Hindlimb muscle (tissue), 1 donor: ENCODE measurements at places on chromosomes 2 and 18. TPM values are rescaled to one million over a fixed set of nuclear protein-coding genes. Genes with fewer than 3 reads are reported as not detected.

DNA sequence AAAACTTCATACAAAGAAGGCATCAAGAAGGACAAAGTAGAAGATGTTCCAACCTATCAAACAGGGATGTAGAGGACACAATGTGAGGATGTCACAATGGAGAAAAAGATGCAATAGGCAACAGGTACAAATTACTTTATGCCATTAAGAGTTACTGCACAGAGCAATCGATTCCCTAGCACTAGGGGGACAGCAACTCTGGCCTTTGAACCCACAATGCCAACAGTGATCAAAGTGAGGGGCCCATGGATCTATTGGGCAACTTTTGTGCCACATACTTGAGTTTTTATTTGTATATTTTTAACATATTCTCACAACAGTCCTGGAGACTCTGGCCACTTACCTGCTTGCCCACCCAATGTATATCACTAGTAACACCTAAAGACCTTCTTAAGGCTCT is 220.2 kb downstream of the HNMT start:
- no peak for DNase-seq

DNA sequence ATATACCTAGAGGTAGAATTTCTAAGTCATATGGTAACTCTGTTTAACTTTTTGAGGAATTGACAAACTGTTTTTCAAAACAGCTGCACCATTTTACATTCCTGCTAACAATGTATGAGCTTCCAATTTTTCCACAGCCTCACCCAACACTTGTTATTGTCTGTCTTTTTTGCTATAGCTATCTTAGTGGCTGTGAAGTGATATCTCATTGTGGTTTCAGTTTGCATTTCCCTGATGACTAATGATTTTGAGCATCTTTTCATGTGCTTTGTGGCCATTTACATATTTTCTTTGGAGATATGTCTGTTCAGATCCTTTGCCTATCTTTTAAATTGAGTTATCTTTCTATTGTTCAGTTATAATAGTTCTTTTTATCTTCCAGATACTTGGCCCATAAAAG is 273.8 kb downstream of the AGPS start:
- DNase-seq, result no peak

The SERPINB12 gene
- 1.3 TPM for polyA plus RNA-seq

The SLC4A5 gene
- polyA plus RNA-seq, result 2.9 TPM

The CRYBA2 gene
- polyA plus RNA-seq, result not detected

The MAIP1 gene
- 20.1 TPM for polyA plus RNA-seq

- DNase-seq, result no peak
Measured at GRCh38 chr2:65043001-65043400, 13.2 kb upstream of the CEP68 start.

- no peak for DNase-seq
Measured at GRCh38 chr2:55965276-55965675, 41.7 kb upstream of the EFEMP1 start.

The KLHL29 gene
- 7.6 TPM for polyA plus RNA-seq

DNA sequence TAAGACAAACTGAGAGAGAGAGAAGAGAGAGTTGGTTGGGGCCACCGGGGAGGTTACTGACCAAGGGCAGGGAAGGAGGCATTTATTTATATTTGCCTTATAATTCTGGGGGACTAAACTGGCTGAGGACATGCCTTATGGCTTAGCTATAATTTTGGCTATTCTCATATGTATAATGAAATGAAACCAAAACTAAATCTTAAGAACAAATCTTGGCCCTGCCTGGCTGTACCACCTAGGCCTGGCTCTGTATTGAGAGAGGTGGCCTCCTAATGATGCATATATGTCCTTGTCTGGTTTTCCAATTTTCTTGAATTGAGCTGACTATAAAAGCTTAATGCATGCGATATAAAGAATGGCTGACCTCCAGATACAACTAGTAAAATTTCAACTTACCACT is 3.5 kb upstream of the PPP1CB start:
- DNase-seq, result no peak

The EFHD1 gene
- polyA plus RNA-seq, result 26.3 TPM

DNA sequence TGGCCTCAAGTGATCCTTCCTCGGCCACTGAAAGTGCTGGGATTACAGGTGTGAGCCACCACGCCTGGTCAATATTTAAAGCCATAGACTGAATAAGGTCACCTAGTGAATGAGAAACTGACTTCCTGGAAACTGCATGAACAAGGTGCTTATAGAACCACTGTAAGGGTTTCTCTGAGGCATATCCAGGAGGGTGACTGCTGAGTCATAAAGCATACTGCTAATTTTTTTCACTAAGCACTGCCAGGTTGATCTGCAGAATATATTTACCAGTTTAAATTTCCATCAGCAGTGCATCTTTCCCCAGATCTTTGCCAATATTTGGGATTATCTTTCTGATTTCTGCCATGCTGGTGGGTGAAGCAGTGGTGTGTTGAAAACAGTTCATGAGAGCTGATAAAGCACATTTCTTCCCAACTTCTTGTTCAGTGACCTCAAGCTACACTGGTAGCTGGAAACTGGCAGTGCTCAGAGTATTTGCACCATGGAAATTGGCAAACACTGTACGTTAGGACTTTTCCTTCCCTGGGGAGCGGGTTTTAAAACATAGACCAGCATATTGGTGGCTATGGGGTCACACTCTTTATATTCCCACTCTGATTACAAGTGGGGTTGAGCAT is 4.2 kb upstream of the CLIP4 start:
- no peak for DNase-seq

The MATN3 gene
- polyA plus RNA-seq, result 1.1 TPM

The MBD5 gene
- 21.2 TPM for polyA plus RNA-seq

DNA sequence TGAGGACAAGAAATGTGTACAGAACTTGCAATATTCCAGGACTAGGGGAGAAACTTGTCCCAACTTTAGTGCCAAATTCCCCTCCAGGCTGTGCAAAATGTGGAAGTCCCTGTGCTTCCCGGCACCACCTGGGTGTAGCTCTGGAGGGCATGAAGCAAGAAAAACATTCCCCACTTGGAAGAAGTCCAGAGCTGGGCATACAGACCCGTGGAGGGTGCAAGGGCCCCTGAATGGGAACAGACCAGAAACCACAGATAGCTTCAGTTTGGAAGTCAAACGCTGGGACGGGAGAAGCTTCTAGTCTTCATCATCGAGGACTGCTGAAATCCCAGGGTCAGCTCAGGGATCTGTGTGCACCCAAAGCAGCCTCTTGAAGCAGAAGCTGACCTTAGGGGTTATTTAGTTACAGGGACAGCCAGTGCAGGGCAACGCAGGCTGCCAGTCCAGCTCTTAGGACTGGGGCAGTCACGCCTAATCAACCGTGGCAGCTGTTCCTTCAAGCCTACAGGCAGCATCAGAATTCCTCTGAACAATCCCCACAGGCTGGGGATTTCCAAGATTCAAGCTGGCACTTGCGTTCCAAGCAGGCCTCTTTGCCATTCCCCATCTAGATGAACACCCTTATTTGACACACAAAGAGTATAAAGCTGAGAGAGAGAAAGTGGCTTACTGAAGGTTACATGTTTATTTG is 269.4 kb downstream of the LOXHD1 start:
- no peak for DNase-seq

DNA sequence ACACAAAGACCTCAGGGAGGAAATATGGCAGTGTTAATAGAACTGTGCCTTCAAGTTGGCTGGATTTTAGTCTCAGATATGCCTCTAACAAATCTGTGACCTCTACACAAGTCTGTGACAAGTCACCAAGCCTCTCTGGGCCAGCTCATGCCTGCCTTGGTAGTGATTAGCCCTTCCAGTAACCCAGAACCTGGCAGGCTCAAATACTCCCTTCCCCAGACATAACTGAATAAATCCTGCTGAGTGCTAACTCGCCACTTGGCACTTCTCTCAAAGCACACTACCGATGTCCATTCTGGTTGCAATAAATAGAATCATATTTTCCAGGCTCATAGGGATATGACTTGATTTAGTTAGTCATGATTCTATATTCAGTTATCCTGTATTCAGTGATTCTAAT is 15.3 kb upstream of the THSD7B start:
- no peak for DNase-seq

GRCh38 chr2:150689590-150689989 is 202.1 kb upstream of the RND3 start:
- no peak for DNase-seq

DNA sequence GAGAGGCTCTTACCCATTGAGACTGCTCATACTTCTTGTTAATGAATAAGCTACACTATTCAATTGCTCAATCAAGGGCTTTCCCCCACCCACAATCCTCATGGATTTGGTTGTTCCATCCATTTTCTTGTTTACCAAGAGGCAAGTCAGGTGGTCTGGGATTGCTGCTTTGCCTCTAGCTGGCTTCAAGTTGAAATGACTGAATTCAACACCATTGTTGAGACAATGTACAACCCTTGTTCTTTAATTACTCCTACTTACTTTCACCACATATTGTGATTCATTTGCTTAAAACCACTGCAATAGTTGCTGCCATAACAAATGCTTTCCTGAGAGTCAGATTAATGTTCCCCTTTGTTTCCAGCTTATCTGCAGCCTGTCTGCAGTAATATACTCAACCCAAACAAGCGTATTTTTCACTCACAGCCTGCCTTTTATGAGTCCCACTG is 532.2 kb downstream of the RIT2 start:
- DNase-seq, result no peak

DNA sequence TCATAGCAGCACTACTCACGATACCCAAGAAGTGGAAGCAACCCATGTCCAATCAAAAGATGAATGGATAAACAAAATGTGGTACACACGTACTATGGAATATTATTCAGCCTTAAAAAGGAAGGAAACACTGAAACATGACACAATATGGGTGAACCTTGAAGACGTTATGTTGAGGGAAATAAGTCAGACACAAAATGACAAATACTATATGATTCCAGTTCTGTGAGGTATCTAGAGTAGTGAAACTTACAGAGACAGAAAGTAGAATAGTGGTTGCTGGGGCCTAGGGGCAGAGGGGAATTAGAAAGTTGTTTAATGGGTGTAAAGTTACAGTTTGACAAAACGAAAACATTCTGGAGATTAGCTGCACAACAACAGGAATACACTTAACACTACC is 24.7 kb downstream of the TLK1 start:
- no peak for DNase-seq

DNA sequence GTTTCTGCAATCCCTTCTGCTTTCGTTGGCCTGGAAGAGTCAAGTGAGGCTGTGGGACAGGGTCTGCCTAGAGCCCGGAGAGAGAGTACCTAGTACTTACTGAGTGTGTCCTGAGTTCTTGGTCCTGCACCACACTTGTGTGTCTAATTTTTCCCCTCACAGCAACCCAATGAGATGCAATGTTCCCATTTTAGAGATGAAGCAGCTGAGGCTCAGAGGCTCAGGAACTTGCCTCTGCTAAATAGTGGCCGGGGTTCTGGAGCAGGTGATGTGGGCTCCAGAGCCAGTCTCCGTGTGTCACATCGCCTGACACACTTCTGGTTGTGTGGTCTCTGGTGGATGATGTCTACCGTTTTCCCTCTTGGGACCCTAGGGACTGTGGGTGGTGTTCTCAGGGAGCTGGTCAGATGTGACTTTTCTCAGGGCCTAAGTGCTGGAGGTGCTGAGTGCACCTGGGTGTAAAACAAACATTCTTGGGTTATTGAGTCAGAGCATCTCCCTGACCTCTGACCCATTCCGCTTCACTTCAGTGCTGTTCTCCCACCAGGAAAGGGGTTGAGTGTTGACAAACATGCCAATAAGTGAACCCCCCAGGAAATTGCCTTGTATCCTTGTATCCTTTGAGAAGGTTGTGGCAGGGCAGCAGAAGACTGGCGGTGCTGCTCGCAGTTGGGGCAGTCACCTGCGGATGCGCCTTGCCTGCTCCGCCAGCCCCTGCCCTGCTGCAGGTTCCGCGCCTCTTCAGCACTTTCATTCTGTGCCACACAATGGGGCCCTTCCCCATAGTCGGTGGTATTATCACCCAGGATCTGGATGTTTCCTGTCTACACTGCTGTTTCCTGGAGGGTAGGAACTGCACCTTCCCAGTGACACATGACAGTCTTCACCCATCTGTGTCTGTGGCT is 32.1 kb downstream of the HK2 start:
- no peak for DNase-seq

The GPR39 gene
- polyA plus RNA-seq, result 0.13 TPM

GRCh38 chr18:10669441-10670100 is 143.7 kb downstream of the NAPG start:
- no peak for DNase-seq

The COL4A3 gene
- 0.03 TPM for polyA plus RNA-seq

The GREB1 gene
- 13.8 TPM for polyA plus RNA-seq

The NYAP2 gene
- polyA plus RNA-seq, result 0.59 TPM

The SGO2 gene
- 5.9 TPM for polyA plus RNA-seq

- no peak for DNase-seq
Measured at GRCh38 chr2:9674891-9675414, 44.2 kb upstream of the YWHAQ start.

DNA sequence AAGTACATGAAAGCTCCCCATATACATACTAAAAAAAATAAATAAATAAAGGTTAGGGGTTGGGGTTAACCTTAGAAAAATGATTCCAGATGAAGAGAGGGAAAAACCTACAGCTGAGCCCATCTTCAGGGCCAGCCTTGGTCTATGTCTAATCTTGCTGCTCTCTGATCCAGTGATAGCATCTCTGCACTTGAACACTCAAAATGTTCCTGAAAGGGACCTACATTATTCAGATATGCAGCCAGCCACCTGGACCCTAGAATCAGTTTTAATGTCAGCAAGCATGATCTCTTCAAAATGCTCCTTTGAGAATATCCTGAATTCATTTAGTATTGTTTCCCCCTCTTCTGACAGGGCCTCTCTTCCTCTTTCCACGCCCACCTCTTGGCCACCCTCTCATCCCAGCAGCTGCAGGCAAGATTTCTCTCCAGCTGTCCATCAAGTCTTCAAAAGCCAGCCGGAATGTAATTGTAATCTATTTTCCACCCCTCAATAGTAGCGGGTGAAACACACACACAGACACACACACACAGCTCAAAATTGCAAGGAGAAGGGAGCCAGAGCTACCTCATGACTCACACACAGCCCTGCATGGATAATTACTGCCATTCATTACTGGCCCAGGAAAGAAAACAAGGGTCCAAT is 135.5 kb downstream of the MYO3B start:
- DNase-seq, result no peak

DNA sequence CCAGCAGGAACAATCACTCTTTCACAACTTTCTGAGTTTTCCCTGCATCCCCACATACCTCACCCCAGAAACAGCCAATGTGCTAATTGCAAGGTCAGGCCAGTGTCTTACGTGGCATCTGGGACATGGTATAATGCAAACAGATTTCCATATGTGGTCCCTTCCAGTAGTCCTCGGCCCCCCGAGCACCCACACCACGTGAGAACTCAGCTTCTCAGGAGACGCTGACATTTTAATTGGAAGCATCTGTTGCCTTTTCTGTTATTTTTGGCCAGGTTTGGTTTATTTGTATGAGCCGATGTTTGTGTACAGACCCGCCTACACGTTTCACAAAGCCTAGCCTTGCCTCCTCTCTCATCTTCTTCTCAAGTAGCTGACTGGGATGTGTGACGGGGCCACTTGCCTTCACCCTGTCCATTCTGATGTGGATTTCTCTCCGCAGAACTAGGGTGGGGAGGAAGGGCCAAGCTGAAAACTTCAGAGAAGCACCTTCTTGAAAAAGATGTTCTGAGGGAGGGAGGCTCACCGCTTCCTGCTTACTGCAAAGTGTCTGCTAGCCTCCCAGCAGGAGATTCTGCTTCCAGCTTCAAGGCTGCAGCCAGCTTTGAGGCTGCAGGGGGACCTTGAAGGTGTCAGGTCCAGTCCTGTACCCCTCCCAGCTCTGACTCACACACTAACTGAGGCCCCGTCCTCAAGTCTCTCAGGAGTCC is 109.6 kb upstream of the SLC14A2 start:
- DNase-seq, result no peak

GRCh38 chr2:241842620-241843211 is 16.0 kb downstream of the PDCD1 start:
- DNase-seq, result no peak
